ENCODE measurements at places on chromosomes 5 and 9.

GRCh38 chr5:67363963-67364362 lies 167.4 kb upstream of the CD180 start:
- H3K27me3 ChIP-seq, result peaks cover 3% of the 10 kb centered on the region
- H3K27ac ChIP-seq, result no peak overlapping the region
- H3K4me1 ChIP-seq, result peaks cover 16% of the 10 kb centered on the region
- H3K4me3 ChIP-seq, result no peak overlapping the region
- DNase-seq, result no peak

- DNase-seq, result no peak
- H3K36me3 ChIP-seq, result peaks cover 45% of the 10 kb centered on the region
- H3K4me1 ChIP-seq, result no peaks in the 10 kb centered on the region
- H3K27me3 ChIP-seq, result peaks cover 4% of the 10 kb centered on the region
- no peak overlapping the region for H3K4me3 ChIP-seq
Observed at GRCh38 chr9:99998866-99999265, 92.4 kb downstream of the STX17 start.

DNA sequence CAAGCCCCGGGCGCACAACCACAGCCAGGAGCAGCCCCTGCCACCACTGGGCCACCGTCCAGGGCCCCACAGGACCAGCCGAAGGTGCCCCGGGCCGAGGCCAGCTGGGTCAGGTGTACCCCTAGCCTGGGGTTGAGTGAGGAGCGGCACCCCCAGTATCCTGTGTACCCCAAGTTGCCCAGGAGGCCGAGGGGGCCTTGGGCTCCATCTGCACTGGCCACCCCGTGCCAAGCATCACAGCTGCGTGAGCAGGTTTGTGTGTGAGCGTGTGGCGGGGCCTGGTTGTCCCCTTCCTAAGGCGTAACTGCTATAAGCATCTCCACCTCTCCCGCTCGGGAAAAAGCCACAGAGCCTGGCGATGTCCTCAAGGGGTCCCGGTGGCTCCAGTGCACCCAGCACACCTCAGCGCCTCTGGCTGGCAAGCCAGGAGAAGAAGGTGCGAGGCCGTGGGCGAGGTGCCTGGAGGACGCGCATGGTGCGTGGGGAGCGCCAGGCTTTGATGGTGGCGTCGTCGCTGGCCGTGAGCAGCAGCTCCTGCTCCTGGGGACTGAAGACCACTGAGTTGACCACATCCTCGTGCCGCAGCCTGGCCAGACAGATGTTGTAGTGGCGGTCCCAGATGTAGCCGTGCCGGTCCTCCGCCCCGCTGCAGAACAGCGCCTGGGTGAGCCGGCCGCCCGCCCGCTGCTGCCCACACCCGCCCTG lies 3.9 kb downstream of the FBXW5 start:
- H3K27ac ChIP-seq, result no peak overlapping the region
- H3K36me3 ChIP-seq, result peaks cover 3% of the 10 kb centered on the region
- DNase-seq, result no peak
- peaks cover 10% of the 10 kb centered on the region for H3K4me1 ChIP-seq
- peaks cover 8% of the 10 kb centered on the region for H3K27me3 ChIP-seq

DNA sequence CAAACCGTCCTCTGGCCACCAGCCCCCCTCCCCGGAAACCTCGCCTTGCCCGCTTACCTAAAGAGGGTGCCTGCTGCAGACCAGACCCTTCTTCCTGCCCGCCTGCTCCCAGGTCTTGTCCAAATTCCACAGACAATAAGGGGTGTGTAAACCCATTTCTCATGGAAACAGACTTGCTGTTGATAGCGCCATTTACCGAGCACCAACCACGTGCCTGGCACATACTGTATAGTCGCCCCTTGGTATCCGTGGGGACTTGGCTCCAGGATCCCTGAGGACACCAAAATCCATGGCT lies 25.1 kb downstream of the CDHR2 start:
- no peak overlapping the region for H3K4me3 ChIP-seq
- peaks cover 1% of the 10 kb centered on the region for H3K27me3 ChIP-seq

- no peak for DNase-seq
- no peaks in the 10 kb centered on the region for H3K4me1 ChIP-seq
- H3K4me3 ChIP-seq, result no peak overlapping the region
- no peak overlapping the region for H3K27ac ChIP-seq
- H3K36me3 ChIP-seq, result no peaks in the 10 kb centered on the region
Observed at GRCh38 chr9:26210338-26210851, 532.2 kb upstream of the TUSC1 start.

- no peak overlapping the region for H3K4me3 ChIP-seq
- DNase-seq, result no peak
- H3K4me1 ChIP-seq, result no peaks in the 10 kb centered on the region
- no peak overlapping the region for H3K27ac ChIP-seq
Observed at GRCh38 chr5:138716456-138716924, 36.7 kb upstream of the CTNNA1 start.

GRCh38 chr9:72485821-72486593 lies 35.4 kb upstream of the TMC1 start:
- no peak overlapping the region for H3K27ac ChIP-seq
- peaks cover 4% of the 10 kb centered on the region for H3K27me3 ChIP-seq
- H3K36me3 ChIP-seq, result no peaks in the 10 kb centered on the region
- no peak for DNase-seq
- H3K4me1 ChIP-seq, result no peaks in the 10 kb centered on the region
